ENCODE measurements at places on chromosomes 6 and 20.

GRCh38 chr6:35601331-35602132, 87.2 kb downstream of the FKBP5 start:
- peak; percentile 65 for DNase-seq

DNA sequence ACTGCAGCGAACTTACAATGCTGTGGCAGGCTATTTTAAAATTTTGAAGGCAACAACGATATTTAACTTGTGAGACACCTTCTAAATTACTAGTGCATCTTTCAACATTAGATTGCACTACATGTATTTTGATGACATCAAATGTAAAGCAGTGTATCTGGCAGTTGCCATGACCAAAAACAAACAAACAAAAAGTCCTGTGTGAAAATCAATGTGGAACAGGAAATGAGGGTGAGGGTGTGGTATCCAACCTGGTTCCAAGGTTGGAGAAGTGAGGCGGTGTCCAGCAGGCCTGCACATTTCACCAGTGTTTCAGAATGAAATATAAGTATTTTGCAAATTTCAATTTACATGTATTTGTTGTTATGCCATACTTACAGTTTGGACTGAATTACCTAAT, 112.0 kb downstream of the LAMP5 start:
- DNase-seq, result no peak

- DNase-seq, result no peak
These were observed 673.1 kb downstream of the HTR1B start for GRCh38 chr6:76790045-76790796.

- no peak for DNase-seq
These were observed 2.4 kb downstream of the BTBD3 start for GRCh38 chr20:11920083-11920482.

- DNase-seq, result no peak
These were observed 3.1 kb downstream of the MMP9 start for GRCh38 chr20:46011631-46012482.

- no peak for DNase-seq
These were observed 68.8 kb upstream of the THEMIS start for GRCh38 chr6:127969701-127970100.

- DNase-seq, result no peak
These were observed 92.7 kb upstream of the AFDN start for GRCh38 chr6:167733740-167734661.

DNA sequence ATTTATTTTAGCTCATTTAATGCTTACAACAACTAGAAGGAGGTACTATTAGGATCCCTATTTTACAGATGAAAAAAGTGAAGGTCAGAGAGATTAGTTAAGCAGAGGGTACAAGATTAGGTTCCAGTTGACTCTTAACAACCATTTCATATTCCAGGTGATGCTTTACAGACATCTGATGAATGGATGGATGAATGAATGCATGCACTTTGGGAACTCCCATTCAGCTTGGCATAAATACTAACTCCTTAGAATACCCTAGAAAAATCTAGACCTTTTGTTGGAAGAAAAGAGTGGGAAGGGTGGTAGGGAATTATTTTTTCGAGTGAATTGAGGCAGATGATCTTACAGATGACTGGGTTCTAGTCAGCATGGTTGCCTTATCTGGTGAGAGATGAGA, 746 bp upstream of the SNRPB2 start:
- no peak for DNase-seq

DNA sequence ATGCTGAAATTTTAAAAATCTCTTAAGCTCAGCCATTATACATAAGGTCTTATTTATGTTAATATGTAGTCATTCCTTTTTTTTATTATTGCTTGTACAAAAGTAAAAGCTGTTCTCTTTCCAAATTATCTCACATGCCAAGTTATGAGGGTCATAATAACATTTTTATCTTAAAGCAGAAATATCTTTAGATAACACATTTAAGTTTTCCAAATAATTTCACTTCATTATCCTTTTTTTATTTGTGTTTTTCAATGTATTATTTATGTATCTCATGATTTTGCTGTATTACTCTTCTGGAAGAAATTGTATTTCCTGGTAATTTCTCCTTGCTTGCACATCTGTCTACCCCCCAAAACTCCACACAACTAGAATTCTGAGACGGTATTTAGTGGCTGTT, 461.1 kb upstream of the SOX4 start:
- DNase-seq, result no peak

- DNase-seq, result no peak
These were observed 212.6 kb upstream of the RSPO3 start for GRCh38 chr6:126905917-126906316.

GRCh38 chr6:157494132-157494710, 113.2 kb downstream of the ZDHHC14 start:
- DNase-seq, result no peak

GRCh38 chr6:152695372-152696045, 2.2 kb upstream of the MYCT1 start:
- no peak for DNase-seq

- DNase-seq, result no peak
These were observed 23.0 kb downstream of the CEBPB start for GRCh38 chr20:50213531-50214106.

DNA sequence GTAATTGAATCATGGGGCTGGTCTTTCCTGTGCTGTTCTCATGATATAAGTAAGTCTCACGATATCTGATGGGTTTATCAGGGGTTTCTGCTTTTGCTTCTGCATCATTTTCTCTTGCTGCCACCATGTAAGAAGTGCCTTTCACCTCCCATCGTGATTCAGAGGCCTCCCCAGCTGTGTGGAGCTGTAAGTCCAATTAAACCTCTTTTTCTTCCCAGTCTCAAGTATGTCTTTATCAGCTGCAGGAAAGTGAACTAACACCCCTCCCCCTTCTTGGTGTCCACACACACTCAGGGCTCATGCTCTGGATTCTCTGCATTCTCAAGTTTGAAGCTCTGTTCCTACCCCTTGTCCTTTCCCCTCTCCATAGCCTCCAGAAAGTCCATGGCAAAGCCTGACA, 107.1 kb downstream of the THBS2 start:
- DNase-seq, result no peak

- DNase-seq, result no peak
These were observed 237.2 kb downstream of the CDKAL1 start for GRCh38 chr6:20771409-20771808.

GRCh38 chr6:41546475-41546865, 289 bp downstream of the FOXP4 start:
- peak; percentile 64 for DNase-seq

DNA sequence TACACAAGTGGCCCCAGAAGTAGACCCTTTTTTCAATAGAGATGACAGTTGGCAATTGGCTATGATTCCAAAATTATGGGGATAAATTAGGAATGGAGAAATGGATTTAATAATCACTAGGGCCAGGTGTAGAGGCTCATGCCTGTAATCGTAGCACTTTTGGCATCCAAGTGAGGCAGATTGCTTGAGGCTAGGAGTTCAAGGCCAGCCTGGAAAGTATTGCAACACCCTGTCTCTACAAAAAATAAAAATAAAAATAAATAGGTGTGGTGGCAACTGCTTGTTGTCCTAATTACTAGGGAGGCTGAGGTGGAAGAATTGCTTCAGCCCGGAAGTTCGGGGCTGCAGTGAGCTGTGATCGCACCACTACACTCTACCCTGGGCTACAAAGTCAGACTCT, 60.0 kb downstream of the BMP2 start:
- DNase-seq, result no peak

- DNase-seq, result no peak
These were observed 55.3 kb downstream of the CTCFL start for GRCh38 chr20:57469418-57470211.

DNA sequence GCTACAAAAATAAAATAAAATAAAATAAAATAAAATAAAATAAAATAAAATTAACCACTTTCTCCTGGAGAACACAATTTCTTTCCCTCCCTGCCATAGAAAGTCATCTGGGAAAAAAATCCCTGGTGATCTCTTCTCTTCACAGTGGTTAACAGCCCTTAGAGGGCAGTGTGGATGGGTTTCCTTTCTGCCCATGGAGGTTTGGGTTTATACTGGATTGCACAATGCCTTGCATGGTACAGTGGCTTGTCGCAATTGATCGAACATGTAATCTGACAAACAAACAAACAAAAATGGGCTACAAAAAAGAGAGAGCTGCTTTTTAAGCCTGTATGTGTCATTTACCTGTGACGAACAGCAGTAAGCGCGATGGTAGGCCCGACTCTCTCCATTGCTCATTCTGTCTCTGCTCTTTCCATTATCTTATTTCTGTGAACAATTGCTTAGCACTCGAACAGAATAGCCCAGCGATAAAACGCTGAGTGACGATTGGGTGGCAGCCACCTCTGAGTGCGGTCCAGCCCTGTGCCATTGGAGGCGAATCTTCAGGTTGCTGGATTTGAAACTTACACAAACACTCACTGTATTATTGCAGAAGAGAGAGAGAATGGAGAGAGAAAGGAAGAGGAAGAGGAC, 166.1 kb downstream of the CD83 start:
- no peak for DNase-seq

DNA sequence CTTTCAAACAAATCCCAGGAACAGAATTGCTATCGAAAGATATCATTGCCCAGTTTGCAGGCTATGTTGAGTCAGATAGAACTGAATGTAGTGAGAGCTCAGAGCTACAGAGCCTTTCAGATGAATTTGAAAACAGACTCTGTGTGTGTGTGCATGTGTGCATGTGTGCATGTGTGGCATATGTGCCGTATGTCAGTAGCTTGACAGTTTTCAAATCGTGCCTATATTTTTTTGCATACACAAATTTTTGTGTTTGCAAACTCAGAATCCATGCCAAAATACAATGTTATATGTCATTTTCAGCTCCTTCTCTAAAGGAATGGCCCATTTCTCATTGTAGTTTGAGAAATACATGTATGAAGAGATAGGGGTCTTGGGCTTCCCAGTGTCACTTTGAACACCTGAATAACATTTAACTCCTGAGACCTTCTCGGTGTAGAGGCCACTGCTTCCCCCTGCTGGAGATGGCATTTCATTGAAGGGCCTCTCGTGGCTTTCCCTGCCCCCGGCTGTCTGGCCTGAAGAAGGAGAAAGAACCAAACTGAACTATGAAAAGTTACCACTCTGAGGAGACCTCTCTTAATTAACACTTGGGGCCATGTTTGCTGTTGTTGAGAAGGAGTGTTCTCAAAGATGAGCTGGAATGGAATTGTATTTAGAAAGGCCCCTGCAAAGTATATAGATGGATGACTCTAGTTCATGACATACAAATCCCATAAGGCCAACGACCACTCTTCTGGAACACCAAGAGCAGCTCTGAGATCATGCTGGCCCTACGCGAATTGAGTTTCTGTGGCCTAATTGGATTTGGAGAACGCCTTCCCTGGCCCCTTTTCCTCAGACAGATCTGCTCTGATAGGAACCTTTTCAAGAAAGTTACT, 58.7 kb downstream of the VAPB start:
- DNase-seq, result peak; percentile 40

- no peak for DNase-seq
These were observed 86.2 kb downstream of the LCA5 start for GRCh38 chr6:79450984-79451383.

DNA sequence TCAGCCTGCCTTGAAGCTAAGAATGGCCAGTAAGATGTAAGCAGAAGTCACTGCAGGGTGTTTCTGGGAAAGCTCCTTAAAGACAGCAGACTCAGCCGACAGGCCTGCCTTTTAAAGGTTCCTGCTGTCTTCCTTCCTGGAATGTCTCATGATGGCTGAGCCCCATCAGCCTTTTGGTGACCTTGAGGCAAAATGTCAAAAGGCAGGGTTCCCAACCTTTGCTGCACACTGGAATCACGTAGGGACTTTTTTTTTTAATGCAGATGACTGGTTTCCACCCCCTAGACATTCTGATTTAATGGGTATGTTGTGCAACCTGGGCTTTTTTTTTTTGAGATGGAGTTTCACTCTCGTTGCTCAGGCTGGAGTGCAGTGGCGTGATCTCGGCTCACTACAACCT, 11.6 kb downstream of the MDGA1 start:
- DNase-seq, result no peak

GRCh38 chr6:154986787-154987235, 8.3 kb upstream of the TIAM2 start:
- no peak for DNase-seq

DNA sequence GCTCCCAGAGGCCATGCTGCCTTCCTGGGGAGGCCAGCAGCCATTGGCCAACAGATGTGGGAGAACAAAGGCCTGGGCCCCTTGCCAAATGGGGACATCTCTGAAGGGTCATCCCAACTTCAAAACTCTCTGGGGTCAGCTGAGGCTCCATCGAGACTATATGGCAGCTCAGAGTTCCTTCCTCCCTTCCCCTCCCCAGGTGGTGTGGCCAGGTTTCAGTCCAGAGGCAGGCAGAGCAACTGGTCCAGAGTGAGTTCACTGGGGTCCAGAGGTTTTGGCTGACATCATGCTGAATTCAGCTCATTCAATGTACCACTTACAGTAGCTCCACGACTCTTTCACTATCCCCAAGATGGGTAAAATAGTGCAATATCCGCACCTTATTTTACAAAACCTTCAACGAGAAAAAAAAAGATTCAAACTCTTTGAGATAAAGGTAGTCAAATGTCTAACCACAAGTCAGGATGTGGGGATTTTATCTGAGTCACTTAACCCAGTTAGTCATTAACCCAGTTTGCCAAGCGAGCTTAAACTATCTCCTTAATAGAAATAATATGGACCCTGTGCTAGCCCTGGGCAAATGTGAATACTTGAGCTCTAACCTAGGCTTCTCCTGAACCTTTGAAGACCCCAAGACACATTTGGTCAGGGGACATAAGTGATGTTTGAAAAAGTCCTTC, 108.4 kb upstream of the PLEKHG1 start:
- DNase-seq, result no peak

GRCh38 chr20:37407019-37407566, 61.2 kb downstream of the SRC start:
- DNase-seq, result no peak

GRCh38 chr6:29762781-29763214, 39.6 kb downstream of the HLA-F start:
- no peak for DNase-seq

GRCh38 chr6:81950877-81951276, 198.4 kb upstream of the TENT5A start:
- no peak for DNase-seq

GRCh38 chr6:112481211-112481610, 134.1 kb downstream of the RFPL4B start:
- no peak for DNase-seq

DNA sequence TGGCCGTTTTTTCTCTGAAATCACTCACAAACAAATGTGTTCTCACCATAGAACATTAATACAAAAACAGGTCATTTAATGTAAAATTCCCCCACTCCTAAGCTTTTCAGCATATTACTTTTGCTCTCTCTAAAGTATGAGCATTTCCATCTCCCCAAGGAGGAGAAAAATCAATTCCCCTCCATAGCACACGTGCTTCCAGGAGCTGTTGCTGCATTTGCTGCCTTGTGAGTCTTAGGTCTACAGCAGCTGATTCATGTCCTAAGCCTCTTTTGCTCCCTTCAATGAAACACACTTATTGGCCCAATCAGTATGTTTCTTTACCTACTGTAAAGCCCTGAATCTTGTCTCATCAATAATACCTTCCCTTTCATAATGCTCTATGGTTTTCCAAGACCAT, 6.4 kb upstream of the COL9A1 start:
- no peak for DNase-seq

GRCh38 chr6:40295251-40295950, 291.8 kb downstream of the LRFN2 start:
- DNase-seq, result no peak

All from stimulated activated CD4-positive, alpha-beta T cell treated with anti-CD3 and anti-CD28 coated beads, Interleukin-4, amount 100 ng/mL, for 4 hours (primary cell).